ENCODE measurements at places on chromosomes 12 and 14.

DNA sequence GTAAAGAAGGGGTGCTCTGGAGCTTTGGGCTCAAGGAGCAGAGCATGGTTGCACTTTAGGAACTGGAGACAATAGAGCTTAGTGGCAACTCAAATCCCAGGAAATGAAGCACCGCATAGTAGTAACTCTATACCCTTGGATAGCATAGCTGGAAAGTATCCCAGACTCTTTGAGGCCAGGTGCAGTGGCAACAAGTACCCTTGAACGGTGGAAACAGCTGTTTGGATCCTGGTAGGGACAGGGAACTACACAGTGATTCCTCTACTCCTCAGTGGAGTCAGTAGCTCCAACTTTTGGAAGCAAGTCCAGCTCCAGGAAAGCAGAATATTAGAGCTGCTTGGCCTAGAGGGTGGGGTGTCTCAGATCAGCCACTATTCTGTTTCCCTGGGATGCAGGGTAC, 129.0 kb upstream of the WSCD2 start:
- no peak for DNase-seq

GRCh38 chr12:8156845-8157244, at the start of gene ZNF705A:
Gene ZNF705A, plus strand, starts transcription at chr12:8157015. Its CDS starts 15,611 bp downstream, at chr12:8172626.
- no peak for DNase-seq

GRCh38 chr14:59465316-59466135, at the start of gene GPR135:
Gene GPR135, minus strand, starts transcription at chr14:59465380. Its CDS starts 154 bp downstream, at chr14:59465226.
- no peak for DNase-seq

- no peak for DNase-seq
Measured at GRCh38 chr12:41903014-41903708, 241.5 kb downstream of the GXYLT1 start.

GRCh38 chr12:50200552-50201273, 33.5 kb upstream of the CERS5 start:
- DNase-seq = no peak

GRCh38 chr12:113214895-113215400, 6.3 kb upstream of the TPCN1 start:
- no peak for DNase-seq

DNA sequence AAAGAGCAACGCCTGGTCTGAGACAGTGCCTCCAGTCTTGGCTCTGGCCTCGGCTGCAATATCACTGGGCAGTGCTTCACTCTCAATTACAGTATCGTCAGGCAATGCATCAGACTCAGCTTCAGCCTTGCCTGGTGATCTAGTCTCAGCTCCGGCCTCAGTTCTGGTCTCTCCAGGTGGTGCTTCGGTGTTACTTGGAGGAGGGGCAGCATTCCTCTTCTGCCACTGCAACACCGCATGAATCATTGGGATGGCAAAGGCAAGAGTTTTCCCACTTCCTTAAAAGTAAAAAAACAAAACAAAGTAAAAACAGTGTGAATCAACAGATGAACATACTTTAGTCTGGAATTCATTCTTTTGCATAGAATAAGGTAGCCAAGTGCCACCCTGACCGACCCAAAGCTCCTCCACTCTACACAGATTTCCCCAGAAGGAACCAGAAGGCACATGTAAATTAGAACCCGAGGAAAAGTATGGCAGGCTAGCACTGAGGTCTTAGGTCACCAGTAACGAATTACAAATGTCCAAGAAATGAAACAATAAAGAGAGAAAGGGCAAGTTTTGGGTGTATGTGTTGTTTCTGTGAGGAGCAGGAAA, 18.6 kb downstream of the DDX24 start:
- no peak for DNase-seq

- DNase-seq = no peak
Measured at GRCh38 chr14:59265808-59266207, 77.3 kb downstream of the DAAM1 start.

- no peak for DNase-seq
Measured at GRCh38 chr14:101875727-101876554, 88.4 kb upstream of the DYNC1H1 start.

DNA sequence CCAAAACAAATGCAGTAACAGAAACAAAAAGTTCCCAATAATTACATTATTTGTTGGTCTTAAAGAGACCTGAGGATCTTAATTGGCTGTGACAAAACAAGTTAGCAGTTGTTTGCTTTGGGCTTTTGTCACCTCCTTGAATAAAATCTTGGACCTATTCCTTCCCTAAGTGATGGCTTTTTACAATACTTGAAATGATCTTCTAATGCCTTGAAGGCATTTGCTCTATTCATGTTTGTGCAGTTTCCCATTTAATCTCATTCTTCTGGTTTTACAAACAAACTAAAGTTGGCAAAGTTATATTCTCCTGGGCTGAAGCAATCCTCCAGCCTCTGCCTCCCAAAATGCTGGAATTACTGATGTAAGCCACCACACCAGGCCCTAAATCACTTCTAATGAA, 98.8 kb downstream of the OSBPL8 start:
- DNase-seq = no peak

DNA sequence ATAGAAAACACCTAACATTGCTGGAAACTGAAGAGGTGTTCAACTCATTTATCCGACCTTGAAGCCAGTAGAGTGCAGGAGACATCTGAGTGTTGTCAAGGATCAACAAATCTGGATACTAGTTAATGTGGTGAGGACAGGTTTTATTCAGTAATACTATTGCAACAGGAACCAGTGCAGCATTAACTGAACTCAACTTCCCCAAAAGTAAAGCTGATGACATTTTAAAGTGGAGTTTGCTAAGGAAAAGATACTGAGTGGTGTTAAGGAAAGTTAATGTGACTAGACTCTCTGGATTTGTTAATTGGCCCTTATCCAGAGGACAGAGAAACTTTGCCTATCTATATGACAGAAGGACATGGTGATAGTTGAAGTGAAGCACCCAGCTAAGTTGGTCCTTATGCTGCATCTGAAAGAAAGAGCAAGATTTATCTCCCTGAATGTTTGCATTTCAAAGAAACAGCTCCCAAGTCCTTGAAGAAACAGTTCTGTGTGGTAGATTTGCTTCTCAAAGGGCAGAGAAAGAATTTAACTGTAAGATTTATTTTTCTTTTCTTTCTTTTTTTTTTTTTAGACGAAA, 1.2 kb upstream of the CLEC7A start:
- DNase-seq = no peak

GRCh38 chr12:617304-617915, 45.8 kb downstream of the NINJ2 start:
- no peak for DNase-seq

GRCh38 chr14:105864116-105864515, 337.7 kb downstream of the TMEM121 start:
- peak; percentile 4 for DNase-seq

DNA sequence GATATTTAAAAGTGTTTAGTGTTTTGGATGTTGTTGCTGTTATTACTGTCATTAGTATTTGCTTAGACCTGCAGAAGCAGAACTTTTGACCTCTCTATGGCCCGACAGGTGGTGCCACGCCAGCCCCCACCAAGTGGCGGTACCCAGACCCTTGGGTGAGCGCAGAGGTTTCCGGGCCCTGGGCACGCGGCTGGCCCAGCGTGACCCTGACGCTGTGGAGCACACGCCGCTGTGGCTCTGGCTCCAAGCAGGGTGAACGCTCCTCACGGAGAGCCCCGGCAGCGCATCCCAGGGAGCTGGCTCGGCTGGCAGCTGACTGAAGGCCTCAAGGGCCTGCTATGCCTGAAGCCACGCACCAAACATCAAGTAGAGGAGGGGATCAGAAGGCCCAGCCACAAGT, 22.6 kb downstream of the SLC25A47 start:
- DNase-seq = no peak

DNA sequence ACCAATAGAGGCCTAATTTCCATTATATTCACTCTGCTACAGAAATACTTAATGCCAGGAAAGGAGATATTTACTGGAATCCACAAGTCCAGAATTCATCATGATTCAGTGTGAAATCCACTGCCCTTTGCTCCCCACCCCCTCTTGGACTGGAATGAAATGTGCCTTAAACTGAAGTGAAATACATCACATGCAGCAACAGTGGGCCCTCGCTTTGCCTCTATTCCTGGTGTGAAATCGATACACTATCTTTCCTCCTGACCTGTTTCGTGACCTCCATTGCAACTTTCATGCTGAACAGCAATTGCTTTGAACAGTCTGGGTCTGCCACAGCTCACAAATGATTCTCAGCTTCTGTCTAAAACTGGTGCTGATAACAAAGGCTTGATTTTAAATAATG, 100.6 kb downstream of the NPAS3 start:
- DNase-seq = no peak

- no peak for DNase-seq
Measured at GRCh38 chr12:83074358-83074894, 387.7 kb downstream of the TMTC2 start.

- DNase-seq = no peak
Measured at GRCh38 chr14:20327005-20327869, 5.8 kb downstream of the CCNB1IP1 start.

DNA sequence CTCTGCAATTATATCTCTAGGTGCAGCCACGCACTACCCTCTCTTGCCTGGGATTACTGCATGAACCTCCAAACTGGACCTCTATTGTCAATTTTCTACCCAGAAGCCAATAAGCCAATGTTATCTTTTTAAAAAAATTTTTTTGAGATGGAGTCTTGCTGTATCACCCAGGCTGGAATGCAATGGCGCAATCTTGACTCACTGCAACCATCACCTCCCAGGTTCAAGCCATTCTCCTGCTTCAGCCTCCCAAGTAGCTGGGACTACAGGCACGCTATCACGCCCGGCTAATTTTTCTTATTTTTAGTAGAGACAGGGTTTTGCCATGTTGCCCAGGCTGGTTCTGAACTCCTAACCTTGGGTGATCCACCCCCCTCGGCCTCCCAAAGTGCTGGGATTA, 11.2 kb upstream of the PXN start:
- no peak for DNase-seq

DNA sequence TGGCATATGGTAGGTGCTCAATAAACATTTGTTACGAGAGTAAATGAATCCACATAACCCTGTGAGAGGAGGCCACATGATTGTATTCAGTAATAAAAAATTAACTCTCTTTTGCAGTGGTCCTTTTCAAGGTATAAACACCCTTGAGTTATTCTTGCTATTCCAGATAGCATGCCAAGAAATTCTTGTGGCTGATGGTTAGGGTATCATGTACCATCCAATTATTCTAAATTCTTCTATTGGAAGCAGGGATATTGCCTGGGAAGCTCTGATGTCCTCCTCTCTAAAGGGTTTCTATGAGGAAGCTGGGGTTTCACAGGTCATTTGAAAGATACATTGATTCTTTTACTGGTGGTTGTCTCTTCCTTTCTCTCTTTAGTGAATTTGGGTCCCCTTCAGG, 10.1 kb downstream of the AKAP6 start:
- no peak for DNase-seq

GRCh38 chr12:15179672-15180071, 41.5 kb downstream of the RERG start:
- no peak for DNase-seq

GRCh38 chr14:61153431-61153830, 127.7 kb downstream of the TMEM30B start:
- DNase-seq = no peak

GRCh38 chr12:6925239-6925539, 2.6 kb upstream of the ATN1 start:
- no peak for DNase-seq

DNA sequence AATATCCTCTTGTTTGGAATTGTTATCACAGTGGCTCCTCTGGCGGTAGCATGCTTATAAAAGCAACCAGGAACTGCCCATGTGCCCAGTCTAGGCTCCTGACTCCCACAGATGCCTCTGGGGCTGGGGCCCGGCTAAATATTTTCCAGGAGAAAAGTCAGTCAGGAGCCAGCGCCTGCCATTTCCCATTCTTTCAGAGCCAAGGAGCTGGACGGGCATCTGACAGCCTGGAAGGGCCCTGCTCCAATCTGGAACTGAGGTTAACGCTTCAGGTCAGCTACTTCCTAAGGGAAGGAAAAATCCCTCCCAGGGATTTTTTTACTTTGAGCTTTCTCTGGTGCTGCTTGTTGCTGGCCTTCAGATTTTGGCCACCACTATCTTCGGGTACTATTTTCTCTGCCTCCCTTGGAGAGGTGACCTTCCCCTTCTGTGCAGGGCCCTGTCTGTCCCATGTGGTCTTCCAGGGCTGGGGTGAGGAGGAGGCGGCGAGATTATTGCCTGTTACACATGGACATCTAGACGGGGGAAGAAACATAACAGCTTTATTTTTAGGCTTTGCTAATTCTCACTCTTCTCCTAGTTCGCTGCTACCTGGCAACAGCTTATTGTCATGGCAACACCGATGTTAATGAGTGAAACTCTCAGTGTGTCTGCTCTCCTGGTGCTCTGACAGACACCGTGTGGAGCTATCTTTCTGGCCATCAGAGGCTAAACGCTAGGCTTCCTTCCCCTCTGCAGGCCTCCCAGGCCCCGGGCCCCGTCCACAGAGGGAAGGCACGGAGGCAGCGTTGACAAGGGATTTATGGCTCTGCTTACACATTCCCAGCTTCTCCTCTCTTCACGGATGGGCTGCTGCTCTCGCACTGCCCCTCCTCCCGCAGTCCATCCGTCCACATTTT, 160.4 kb downstream of the CACNA1C start:
- DNase-seq = no peak

GRCh38 chr14:22071006-22071405, 397.4 kb upstream of the OR4E1 start:
- peak; percentile 14 for DNase-seq

GRCh38 chr12:4311776-4312175, 9.2 kb upstream of the TIGAR start:
- DNase-seq = no peak

DNA sequence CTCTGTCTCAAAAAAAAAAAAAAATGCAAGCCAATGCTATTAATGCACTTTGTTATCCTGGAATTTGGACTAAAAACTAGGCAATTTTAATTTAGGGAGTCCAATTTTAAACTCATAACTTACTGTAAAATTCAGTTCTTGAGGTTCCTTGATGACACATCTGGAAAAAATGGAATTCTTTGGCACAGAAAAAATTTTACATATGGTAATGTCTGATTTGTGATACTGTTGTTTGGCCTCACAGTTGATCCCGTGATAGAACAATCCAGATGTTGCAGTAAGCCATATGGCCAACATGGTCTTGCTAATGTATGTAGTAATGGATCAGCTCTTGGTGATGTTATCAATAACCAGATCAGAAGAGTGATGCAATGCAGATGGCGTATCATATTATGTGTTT, 1089.8 kb downstream of the FLRT2 start:
- DNase-seq = no peak

DNA sequence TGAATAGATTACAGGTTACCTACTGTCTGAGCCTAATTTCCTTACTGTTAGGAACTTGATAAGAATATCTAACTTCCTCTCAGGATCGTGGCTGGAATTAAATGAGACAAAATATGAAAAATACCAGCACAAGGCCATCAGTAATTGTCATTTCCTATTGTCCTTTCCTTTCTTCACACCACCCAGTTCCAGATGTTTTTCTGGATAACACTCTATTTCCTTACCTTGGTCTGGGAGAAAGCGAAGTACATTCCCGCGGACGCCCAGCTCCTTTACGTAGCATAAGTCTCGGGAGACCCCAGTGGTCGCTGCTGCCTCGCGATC, 376 bp downstream of the GDF3 start:
- DNase-seq = no peak

DNA sequence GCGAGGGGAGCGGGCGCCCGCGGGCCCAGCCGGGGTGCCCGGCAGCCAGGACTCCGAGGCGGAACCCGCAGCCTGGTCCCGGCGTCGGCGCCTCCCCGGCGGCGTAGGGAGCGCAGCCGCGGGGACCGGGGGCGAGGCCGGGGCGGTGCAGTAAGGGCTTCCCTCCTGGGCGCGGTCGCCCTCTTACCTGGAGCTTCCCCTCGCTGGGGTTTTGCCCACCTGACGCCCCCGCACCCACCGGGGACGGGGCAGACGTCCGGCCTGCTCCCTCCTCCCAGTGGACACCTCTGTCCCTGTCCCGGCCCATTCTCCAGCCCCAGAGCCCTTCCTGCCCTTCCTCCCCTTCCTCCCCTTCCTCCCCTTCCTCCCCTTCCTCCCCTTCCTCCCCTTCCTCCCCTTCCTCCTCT, 413 bp upstream of the TUBA1C start:
- peak; percentile 44 for DNase-seq

Data from T-helper 17 cell (primary cell).